ENCODE measurements at places on chromosomes 12 and 14. TPM values are rescaled to one million over a fixed set of nuclear protein-coding genes. Genes with fewer than 3 reads are reported as not detected.

DNA sequence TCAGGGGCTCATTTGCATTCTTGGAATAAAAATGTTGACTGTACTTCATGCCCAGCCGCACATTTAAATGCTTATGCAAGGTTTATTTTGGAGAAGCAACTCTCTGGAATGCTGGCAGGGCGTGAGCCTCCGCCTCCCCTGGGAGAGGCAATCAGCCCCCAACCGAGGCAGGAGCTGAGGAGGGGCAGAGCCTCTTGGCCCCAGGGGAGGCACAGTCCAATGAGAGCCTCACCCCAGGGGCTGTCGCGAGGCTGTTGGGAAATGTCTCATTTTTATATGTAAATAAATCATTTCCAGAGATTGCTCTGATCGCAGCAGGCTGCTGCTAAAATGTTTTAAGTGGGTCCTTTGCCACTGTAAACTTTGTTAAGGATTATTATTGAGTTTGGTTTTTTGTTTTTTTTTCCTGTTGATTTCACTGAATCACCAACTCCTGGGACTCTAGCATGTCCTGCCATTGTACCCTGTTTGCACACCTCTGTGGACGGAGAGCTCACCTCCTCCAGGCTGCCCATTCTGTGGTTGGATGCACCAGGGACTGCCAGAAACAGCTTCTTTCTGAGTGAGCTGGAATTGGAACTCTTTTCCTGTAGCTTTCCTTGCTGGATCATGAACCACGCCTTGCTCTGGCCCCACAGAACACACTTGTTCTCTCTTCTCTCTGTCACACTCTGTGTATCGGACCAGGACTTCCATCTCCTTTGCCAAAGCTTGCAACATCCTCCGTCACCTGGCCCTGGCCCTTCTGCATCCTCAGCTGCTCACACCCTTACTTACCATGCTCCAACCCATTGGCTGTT, 46.9 kb upstream of the FAM181A start:
- peaks cover 6% of the 10 kb centered on the region for H3K4me1 ChIP-seq
- no peak for DNase-seq
- no peak overlapping the region for H3K27ac ChIP-seq

DNA sequence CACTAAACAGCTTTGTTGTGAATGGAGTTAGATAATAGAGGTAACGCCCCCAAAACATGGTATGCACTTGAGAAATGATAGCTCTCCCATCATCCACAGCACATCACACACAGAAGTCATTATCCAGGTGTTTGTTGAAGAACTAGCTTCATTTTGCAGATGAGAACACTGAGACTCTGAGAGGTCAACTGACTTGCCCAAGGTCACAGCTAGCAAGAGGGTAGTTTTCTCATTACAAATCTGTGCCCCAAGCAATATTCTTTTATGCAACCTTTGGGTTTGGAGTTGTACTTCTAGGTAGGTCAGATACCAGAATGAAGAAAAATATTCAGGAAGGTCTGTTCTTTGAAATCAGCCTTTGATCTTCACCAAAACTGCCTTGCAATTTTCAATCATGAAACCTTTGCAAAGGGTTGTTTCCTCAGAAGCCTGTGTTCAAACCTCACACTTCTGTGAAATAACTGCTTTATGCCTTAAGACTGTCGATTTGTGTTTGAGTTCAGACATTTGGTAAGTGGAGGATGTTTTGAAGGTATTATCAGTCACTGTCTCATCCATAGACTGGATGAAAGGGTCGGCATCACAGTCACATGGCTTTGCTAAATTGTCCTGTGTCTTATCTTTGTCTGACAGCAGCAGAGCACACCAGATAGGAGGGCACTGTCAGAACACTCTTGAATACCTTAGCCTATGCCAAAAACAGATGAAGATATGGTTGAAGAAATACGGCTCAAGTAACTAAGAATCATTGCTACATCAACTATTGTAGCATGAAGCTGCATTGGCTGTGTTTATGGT, 233.2 kb upstream of the BTG1 start:
- H3K4me1 ChIP-seq = peaks cover 40% of the 10 kb centered on the region
- no peak for DNase-seq
- H3K36me3 ChIP-seq = peaks cover 5% of the 10 kb centered on the region
- H3K4me3 ChIP-seq = peak overlapping the region; percentile 0
- peak overlapping the region; percentile 26 for H3K27ac ChIP-seq

The MUCL1 gene
- not detected for total RNA-seq

DNA sequence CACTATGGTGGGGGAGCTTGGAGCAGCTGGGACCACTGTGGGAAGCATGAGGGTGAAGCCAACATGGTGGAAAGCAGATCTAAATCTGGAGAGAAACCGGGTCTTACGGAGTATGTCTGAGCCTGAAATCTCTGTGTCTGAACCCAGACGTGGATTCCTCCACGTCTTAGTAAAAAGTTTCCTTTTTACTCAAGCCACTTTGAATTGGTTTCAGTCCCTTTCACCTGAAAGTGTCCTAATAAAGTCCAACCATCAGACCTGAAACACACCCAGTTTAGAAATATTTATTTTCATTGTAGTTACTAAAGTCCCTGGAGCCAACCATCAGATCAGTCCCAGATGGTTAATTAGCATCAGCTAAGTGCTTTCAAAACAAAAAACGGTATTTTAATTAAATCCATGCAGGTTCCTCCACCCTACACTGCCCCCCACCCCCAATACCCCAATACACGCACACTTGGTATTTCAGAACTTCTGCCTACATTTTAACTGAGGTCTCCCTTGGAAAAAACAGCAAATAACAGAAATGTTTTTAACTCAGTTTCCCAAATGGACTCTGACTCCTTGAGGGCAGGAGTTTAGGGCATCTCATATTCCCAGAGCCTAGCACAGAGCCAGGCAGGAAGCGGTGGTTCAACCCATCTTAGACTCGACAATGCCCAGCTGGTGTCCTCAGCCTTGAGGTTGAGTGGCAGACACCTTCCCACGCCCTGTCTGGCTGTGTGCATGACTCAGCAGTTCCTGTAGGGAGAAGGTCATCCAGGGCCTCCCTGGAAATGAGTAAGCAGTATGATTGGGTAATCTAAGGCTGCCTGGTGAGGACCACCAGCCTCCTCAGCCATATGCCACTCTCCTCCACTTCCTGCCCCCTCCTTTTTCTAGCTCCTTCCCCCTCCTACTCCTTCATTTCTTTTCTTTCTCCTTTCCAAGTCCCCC, 175.8 kb downstream of the TTC8 start:
- H3K27ac ChIP-seq = no peak overlapping the region
- no peak for DNase-seq
- no peaks in the 10 kb centered on the region for H3K36me3 ChIP-seq
- H3K4me1 ChIP-seq = no peaks in the 10 kb centered on the region

DNA sequence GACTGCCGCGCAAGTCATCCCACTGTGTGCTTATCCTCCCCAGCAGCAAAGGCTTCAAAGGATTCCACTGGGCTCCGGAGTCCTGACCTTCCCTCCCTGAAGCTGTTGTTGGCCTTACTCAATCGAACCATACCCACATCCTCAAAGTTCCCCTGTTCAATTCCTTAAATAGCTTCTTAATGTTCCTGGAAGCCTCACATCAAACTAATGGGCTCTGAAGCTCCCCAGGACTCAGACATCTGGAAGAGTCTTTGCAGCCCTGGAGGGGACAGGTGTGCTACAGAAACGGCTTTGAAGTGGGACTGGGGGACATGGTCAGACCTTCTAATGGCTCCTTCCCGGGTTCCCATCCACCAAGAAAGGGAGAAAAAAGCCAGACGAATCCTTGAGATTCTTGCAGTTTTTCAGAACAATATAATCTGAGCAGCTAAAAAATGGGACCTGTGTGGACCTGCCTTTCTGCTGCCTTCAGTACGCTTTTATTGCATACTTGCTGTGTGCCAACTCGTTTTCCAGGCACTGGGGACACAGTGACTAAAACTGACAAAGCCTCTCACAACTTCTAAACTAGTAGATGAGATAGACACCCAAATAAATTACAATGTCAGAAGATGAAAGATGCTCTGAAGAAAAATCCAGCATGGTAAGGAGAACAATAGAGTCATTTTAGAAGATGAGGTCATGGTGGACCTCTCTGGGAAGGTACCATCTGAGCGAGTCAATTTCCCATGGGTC, 204.5 kb downstream of the MON2 start:
- DNase-seq = no peak
- H3K27me3 ChIP-seq = peaks cover 7% of the 10 kb centered on the region
- no peaks in the 10 kb centered on the region for H3K36me3 ChIP-seq
- no peak overlapping the region for H3K4me3 ChIP-seq
- H3K27ac ChIP-seq = no peak overlapping the region

GRCh38 chr12:65673156-65673690, 151.1 kb upstream of the HMGA2 start:
- DNase-seq = no peak
- no peak overlapping the region for H3K4me3 ChIP-seq
- peaks cover 2% of the 10 kb centered on the region for H3K27me3 ChIP-seq
- no peaks in the 10 kb centered on the region for H3K4me1 ChIP-seq
- H3K36me3 ChIP-seq = no peaks in the 10 kb centered on the region
- no peak overlapping the region for H3K27ac ChIP-seq

DNA sequence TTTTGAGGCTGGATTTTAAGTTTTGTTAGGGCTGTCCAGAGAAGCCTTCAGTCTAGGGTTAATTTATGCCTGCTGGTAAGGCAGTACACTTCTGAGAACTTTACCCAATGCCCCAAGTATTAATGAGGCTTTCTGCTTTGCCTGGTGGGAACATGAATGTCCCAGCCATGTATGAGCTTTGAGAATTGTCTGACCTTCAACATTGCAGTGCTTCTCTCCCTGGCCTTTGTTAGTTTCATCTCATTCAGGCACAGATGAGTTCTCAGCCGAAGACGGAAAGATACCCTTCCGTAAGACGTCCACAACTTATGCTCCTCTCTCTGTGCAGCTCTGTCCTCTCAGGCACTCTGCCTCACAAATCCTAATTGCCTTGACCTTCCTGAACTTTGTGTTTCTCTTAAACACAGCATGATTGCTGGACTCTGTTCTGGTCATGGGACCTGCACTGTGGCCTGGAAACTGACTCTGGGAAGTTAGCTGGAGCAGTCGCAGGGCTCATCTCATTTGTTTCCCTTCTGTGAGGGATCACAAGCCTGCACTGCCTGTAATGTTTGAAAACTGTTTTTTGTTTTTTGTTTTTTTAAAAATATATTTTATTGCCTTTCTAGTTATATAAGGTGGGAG, 15.7 kb downstream of the CHPT1 start:
- H3K4me3 ChIP-seq = no peak overlapping the region
- no peak overlapping the region for H3K27ac ChIP-seq
- peaks cover 6% of the 10 kb centered on the region for H3K4me1 ChIP-seq
- no peaks in the 10 kb centered on the region for H3K27me3 ChIP-seq
- H3K36me3 ChIP-seq = no peaks in the 10 kb centered on the region
- DNase-seq = no peak

The POLE2 gene
- total RNA-seq = 46.9 TPM

DNA sequence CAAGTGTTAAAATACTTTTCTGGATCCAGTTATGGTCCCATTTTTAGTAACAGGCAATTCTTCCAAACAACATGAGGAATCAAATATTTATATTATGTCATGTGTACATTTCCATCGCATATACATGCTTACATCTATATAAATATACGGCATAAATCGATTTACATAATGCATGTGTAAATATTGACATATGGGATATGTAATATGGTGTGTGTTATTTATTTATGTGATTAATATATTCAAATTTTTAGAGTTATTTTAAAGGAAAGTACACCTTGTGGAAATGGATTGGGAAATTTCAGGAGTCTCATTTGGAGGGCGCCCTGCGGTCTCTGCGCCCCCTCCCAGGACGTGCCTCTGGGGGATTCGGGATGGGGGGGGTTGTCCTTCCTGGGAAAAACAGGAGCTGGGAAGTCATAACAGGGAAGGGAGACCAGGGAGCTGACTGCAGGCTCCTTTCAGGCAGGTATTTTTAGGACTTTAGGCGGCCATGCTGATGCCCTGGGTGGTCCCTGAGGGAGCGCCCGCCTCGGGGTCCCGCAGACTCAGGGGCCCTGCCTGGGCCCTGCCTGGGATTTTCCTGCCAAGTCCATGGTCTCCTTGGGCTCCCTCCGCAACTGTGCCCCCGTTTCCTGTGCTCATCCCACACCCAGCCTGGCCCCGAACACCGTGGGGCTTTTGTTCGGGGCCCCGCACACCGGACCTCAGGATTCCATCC, 82.7 kb upstream of the SFSWAP start:
- no peaks in the 10 kb centered on the region for H3K4me1 ChIP-seq
- H3K27ac ChIP-seq = peak overlapping the region; percentile 81
- H3K36me3 ChIP-seq = peaks cover 8% of the 10 kb centered on the region
- no peak for DNase-seq

DNA sequence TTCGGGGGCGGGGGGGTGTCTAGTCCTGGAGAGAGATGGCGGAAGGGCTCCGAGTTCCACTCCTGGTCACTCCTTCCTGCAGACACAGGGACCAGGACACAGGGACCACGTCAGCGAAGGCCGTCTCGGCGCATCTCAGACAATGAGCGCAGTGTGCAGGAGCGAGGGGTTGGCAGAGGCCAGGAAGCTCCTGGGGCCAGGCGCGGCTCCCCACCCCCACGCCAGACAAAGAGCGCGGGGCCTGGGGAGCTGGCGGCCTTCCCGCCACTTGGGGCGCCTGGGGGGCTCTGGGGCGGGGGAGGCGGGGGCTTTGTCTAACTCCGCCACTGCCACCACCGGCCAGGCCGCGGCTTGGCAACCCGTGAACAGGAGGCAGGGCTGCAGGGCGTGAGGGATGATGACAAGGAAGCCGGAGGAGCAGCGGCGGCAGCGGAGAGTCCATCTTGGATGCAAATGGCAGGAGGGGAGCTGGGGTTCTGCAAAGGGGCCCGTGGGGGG, 2.2 kb downstream of the CDK2AP1 start:
- H3K27ac ChIP-seq = peak overlapping the region; percentile 70
- H3K27me3 ChIP-seq = peaks cover 5% of the 10 kb centered on the region
- H3K4me1 ChIP-seq = peaks cover 9% of the 10 kb centered on the region
- H3K4me3 ChIP-seq = peak overlapping the region; percentile 89
- no peak for DNase-seq
- peaks cover 1% of the 10 kb centered on the region for H3K36me3 ChIP-seq

The RNASE7 gene
- total RNA-seq = not detected

- H3K4me1 ChIP-seq = peaks cover 58% of the 10 kb centered on the region
- no peaks in the 10 kb centered on the region for H3K27me3 ChIP-seq
- no peak for DNase-seq
- H3K27ac ChIP-seq = peak overlapping the region; percentile 84
Measured at GRCh38 chr14:95465358-95465757, 51.1 kb downstream of the SYNE3 start.

DNA sequence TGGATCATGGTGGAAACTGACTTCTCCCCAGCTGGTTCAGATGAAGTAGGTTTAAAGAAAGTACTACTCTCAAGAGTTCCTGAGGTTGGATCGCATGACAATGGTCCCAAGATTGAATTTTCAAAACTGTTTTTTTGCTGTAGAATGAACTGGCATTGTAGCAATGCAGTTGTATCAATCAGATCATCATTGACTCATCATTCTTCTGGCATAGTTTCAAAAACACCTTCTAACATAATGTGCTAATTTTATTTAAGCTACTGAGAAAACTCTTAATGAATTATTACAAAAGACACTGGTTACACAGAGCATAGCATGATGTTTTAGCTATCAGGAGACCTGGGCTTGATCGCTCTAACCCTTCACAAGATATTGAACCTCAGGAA, 384.5 kb upstream of the DCN start:
- DNase-seq = no peak
- no peaks in the 10 kb centered on the region for H3K27me3 ChIP-seq
- no peak overlapping the region for H3K4me3 ChIP-seq
- H3K4me1 ChIP-seq = peaks cover 11% of the 10 kb centered on the region
- H3K27ac ChIP-seq = no peak overlapping the region
